Smooth muscle cell of the brain vasculature (primary cell): ENCODE measurements at places on chromosomes 4 and X.
A peak's percentile ranks its signal among the peaks of the same experiment; 100 is the strongest.

DNA sequence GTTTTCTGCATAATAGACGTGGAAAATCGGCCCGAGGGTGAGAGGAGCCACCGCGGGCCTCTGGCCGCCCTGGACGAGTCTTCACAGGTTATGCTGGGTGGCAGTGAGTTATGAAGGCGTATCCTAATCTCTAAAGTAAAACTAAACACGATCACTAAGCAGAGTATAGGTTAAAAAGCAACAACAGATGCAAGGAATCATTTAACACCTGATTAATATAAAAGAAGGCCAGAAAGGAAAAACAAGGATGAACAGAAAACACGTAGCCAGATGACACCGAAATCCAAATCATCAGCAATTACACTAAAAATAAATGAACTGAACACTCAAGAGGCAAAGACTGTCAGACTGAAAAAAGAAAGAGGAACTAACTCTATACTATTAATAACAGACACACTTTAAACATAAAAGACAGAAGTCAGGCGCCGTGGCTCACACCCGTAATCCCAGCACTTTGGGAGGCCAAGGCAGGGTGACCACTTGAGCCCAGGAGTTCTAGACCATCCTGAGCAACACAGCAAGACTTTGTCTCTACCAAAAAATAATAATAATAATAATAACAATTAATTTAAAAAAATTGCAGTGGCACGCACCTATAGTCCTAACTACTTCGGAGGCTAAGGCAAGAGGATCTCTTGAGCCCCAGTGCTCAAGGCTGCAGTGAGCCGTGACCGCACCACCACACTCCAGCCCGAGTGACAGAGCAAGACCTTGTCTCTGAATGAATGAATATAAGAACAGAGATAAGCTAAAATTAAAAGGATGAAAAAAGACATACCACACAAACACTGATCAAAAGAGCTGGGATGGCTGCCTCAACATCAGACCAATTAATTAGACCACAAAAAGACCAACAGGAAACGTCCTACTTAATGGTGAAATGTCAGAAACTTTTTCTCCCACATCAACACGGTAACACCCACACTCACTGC is 30.0 kb downstream of the CTBP1 start:
- DNase-seq: no peak

GRCh38 chrX:111337067-111337637 is 66.9 kb upstream of the CAPN6 start:
- no peak for DNase-seq

DNA sequence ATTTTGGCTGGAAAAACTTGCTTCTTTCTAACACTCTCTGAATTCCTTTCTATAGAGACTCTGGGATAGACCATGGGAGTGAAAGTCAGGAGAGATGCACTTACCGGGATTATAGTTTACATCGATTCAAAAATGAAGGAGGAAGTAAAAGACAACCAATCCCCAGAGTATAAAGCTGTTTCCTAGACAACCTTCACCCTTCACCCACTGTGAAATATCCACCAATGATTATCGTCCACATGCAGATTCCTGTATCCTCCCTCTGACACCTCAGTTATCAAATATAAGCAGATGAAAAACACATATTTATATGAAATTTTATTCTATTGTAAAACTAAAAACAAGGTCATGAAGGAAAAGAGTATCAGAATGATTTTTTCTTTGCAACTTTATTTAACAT is 258.8 kb upstream of the GK2 start:
- no peak for DNase-seq

DNA sequence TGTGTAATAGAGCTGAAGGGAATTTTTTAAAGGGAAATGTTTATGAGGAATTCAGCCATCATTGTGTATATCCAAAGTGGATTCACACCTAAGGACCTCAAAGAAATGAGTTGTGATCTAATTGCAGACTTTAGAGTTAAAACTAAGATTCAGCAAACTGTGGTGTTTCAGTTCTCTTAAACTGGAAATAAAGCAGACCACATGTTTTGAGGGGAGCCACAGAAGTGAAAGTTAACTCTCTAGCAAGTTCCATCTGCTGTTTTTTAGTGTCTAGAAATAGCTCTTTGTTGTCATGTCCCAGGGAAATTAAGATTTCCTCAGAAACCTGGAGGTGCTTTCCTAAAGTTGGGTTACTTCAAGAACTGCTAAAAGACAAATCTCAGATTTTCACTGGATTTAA is 97.3 kb upstream of the DDX3X start:
- DNase-seq: no peak

- peak; percentile 21 for DNase-seq
Measured at GRCh38 chrX:43750248-43750676, 94.2 kb downstream of the MAOA start.

DNA sequence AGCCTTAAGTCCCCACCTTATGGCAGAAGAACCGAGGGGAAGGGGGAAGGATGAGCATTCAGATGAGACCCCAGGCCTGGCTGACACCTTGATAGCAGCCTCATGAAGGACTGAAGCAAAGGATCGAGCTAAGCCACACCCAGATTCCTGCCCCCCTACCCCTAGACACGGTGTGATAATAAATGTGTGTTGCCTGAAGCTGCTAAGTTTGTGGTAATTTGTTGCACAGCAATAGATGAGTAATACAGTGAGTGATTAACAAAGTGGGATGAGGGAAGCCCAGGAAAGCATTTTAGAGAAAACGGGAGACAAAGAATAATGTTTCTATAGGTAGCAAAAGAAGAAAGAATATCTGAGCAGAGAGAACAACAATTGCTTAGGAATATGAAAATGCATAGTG is 404.2 kb downstream of the MID1IP1 start:
- DNase-seq: no peak

- DNase-seq: no peak
Measured at GRCh38 chr4:183831683-183832082, 73.4 kb upstream of the STOX2 start.

DNA sequence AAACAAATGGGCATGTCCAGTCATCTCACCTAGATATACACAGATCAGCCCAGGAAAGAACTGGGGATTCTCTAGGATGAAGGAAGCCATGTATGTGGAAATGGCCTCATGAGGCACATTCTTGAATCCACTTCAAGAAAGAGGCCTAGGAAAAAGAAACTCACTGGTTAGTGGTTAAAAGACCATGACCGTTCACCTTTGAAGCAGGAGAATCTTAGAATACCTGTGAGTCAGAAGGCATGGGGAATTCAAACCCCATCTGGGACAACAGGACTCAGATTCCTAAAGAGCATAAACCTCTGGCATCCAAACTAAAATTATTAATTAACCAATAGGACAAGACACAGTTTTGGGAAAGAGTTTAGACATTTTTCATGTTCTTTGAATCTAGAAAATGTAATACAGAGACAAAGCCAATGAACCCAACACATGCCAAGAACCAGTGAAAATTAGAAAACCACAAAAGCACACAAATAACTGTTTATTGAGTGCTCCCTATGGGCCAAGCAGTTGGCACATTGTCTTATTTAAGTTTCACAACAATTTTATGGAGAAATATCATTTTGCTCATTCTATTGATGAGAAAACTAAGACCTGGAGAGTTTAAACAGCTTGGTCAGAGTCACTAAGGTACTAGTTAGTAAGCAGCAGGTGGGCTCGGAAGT is 97.5 kb downstream of the NPNT start:
- DNase-seq: no peak

- no peak for DNase-seq
Measured at GRCh38 chrX:54695816-54696487, 102.1 kb downstream of the ITIH6 start.

GRCh38 chrX:27890611-27891010 is 82.8 kb downstream of the MAGEB10 start:
- no peak for DNase-seq

DNA sequence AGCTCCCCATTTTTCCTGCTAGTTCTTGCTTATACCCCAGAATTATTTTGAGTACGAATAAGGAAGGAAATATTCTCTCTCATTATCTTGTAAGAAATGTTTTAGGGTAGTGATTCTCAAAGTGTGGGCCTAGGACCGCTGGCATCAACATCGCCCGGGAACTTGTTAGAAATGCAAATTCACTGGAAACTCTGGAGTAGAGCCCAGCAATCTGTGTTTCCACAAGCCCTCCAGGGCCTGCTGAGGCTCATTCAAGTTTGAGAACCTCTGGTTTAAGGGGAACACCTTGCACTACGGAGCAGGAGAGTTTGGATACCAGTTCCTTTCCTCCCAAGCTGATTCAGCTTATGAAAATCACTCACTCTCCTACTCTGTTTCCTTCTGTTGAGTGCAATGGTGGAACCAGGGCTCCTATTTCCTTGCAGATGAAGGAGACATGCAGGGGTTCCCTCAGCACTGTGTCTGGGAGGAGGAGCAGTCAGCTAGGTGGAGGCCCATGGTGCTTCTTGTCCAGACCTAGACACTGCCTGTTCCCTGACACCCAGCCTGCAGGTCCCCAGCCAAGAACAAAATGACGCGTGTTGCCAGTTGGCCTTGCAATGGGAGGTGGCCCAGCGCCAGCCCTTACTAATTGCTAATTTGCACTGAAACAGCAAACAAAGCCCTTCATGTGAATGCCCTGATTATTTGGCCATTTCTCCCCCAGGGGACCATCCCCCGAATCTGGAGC is 68.5 kb downstream of the CYTL1 start:
- no peak for DNase-seq

DNA sequence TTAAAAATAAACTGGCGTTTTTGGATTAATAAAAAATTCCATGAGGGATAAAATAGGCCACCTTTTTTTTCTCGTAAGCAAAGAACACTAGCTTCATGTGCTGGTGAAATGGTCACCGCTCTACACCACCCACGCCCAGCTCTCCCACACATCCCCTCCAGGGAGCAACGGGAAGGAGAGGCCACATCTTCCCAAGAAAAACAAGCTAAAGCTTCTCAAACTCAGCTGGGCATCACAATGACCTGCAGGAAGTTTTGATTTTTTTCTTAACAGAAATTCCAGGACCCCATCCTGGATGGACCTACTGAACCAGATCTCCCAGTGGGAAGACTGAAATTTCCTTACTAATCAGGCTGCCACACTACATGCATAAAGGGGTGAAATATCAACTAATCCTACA is 9.8 kb downstream of the TSPAN5 start:
- DNase-seq: no peak

GRCh38 chr4:108172753-108173598 is 4.2 kb upstream of the LEF1 start:
- DNase-seq: peak; percentile 57

GRCh38 chrX:10841579-10841978 is 221.2 kb upstream of the MID1 start:
- DNase-seq: no peak
